Lower lobe of right lung (tissue), 2 donors: ENCODE measurements at places on chromosomes 16 and 17.

DNA sequence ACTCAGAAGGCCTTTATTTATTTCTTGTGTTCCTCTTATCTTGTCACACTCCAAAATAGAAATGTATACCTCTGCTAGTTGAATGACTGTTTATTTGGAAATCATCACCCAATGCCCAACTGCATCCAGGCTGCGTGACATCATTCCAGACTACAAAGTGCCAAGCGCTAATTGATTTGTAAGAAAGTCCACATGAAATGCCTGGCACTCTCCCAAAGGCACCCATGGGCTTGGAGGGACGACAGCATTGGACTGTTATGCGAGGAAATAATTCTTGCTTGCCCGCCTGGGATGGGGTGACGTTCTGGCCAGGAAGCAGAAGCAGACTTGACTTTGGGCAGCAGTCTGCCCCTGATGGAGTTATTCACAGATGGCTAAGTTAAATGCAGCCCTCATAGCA is 165.9 kb downstream of the CDH13 start:
- DNase-seq: no peak

DNA sequence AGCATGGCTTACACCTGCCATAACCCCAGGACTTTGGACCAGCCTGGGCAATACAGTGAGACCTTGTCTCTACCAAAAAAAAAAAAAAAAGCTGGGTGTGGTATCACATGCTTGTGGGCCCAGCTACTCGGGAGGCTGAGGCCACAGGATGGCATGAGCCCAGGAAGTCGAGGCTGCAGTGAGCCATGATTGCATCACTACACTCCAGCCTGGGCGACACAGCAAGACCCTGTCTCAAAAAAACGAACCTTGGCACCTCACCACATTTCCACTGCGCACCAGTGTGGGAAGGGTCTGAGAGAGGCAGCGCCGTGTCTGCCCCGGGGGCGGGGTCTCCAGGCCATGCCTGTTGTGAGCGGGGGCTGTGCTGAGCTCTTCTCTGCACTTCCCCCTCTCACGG is 6.3 kb downstream of the ACSF3 start:
- no peak for DNase-seq

DNA sequence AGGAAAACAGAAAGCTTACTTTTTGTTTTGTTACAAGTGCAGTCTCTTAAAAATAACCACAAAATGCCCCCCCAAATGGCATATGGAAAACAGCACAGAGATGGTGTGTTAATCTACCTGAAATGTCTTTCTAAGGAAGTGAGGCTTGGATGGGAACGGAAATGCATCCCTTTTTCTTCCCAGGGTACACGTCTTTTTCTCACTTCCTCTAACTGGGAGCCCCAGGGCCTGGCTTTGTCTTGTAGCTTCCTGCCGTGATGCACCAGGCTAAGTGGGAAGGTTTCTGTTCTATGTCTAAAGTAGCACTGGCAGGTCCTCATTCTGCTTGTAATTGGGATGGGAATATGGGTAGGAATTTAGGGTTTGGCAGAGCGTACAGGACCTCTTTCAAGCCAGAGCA is 52.5 kb upstream of the CACNG3 start:
- DNase-seq: no peak

- DNase-seq: peak; percentile 95
These were observed 2.7 kb downstream of the CETP start for GRCh38 chr16:56964243-56965148.

DNA sequence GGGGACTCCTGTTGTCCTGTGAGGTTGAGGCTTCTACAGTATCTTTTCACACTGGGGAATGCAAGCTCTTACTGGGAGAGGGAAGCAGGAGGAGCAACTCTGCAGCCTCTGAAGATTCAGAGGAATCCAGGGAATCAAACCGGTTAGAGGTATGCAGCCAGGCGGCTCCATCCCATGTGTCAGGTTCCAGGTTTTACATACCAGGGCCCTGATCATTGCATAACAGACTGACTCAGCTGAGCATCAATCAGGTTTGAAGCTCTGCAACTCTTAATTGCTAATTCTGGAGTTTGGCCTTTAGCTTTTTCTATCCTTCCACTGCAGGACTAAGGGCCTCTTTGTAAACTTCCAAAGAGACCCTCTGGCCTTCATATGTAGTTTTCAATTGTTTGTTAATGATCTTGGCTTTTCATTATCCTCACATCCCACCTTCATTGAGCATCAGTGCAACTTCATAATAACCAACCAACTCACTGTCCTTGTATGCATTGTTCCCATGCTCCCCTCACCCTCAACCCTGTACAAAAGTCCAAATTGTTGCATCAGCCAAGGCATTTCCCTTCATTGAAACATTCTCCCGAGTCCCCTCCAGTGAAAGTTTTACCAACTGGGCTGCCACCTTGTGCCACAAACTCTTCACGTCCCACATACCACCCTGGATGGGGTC is 59.7 kb upstream of the DHX40 start:
- DNase-seq: no peak

DNA sequence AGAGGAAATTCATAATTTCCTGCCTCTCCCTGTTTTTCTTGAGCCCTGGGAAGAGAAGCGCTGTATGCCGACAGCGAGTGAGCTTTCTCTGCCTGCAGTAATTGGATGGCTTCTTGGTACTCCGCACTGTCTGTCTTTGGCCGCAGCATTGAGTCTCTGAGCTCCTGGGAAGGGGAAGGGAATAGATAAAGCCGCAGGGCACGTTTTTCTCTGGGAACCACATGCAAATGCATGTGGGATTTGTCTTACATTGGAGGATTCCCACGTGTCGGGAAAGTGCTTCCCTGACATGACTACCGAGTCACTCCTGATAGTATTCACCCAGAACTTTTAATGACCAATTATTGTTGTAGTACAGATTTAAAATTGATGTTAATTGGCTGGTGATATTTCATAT is 385.9 kb downstream of the CPPED1 start:
- DNase-seq: no peak

- no peak for DNase-seq
These were observed 15.2 kb downstream of the CACNA1G start for GRCh38 chr17:50575581-50576210.

DNA sequence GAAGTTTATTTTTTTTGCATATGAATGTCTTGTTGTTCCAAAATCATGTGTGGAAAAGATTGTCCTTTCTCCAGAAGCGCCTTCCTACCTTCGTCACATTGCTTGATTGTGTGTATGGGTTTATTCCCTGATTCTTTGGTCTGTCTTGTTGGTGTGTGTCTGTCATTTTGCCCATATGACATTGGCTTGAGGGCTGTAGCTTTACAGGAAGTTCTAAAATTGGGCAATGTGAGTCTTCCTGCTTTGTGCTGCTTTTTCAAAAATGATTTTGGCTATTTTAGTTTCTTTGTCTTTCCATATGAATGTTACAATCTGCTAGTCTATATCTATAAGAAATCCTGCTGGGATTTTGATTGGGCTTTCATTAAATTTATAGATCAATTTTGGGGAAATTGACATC is 217.2 kb downstream of the SNX29 start:
- DNase-seq: no peak

DNA sequence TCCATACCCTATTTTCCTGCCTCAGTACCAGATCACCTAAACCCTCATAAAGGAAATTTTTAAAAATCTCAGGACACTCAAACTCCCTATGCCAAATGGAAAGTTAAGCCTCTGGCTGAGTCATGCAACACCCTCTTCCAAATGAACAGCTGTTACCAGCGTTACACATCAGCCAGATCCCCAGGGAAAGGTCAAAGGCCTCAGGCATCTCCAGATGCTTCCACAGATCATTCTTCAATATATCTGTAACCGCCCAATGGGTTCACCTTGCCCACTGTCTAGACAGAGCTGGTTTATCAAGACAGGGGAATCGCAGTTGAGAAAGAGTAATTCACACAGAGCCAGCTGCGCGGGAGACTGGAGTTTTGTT is 29.1 kb upstream of the SHCBP1 start:
- DNase-seq: no peak

GRCh38 chr17:49585422-49586027 is 9.9 kb downstream of the NXPH3 start:
- no peak for DNase-seq

GRCh38 chr17:57461082-57461481 is 204.8 kb downstream of the MSI2 start:
- no peak for DNase-seq

- no peak for DNase-seq
These were observed 189.5 kb downstream of the ABCC12 start for GRCh38 chr16:47966325-47966724.

GRCh38 chr17:5126719-5127488 is 11.1 kb downstream of the USP6 start:
- DNase-seq: peak; percentile 24

DNA sequence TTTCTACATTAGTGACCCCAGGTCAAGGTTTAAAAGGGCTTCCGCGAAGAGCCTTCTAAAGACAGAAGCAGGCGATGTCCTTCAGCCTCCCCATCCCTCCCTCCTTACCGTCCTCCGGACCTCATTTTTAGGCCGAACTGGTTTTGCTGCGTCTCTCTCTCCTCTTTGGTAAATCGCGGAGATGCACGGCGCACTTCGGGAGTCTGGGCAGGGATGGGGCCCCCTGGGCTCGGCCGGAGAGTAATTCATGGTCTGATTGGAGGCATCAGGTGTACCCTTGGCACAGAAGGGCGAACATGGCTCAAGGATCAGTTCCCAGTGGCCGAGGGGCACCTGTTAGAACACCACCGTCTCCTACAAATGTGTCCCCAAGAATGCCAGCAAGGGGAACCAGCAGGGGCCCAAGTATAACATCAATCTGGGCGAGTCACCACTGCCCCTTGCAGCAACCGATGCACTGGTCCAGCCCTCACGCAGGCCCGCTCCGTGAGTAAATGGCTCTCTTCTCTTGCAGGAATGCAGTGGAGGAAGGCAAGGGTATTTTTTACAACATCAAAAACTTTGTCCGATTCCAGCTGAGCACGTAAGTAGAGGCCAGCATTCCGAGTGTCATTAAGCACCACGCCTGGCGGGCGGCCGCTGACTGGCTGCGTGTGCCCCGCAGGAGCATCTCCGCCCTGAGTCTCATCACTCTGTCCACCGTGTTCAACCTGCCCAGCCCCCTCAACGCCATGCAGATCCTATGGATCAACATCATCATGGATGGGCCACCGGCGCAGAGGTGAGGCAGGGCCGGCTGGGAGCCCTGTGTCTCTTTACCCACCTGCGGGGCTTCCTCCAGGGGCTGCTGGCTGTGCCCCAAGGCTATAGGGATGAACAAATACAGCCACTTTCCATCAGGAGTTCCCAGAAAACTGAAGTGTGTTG is 45.6 kb downstream of the MEAK7 start:
- DNase-seq: peak; percentile 25

DNA sequence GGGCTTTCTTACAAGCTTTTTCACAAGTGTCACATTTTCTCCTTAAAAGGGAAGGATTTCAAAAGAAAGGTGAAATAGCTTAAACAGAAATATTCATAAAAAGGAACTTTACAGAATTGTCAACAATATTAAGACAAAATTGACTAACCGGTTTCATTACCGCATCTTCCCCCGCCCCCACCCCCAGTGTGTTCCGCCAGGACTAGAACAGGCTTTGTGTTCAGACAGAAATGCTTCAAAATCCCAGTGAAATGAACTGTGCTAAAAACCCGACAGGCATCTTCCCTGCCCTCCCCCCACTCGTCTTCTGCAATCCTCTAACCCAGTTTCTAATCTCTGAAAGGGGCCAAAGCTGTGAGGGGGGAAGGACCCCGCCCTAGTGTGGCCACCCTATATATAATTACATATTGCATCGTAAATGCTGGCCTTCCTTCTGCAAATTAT is 990 bp upstream of the ROGDI start:
- no peak for DNase-seq

- no peak for DNase-seq
These were observed 23.1 kb downstream of the CREBBP start for GRCh38 chr16:3857189-3858043.

GRCh38 chr16:86906623-86907022 is 328.3 kb downstream of the FOXL1 start:
- no peak for DNase-seq

GRCh38 chr17:18917506-18918032 is 34.4 kb upstream of the SLC5A10 start:
- DNase-seq: no peak

DNA sequence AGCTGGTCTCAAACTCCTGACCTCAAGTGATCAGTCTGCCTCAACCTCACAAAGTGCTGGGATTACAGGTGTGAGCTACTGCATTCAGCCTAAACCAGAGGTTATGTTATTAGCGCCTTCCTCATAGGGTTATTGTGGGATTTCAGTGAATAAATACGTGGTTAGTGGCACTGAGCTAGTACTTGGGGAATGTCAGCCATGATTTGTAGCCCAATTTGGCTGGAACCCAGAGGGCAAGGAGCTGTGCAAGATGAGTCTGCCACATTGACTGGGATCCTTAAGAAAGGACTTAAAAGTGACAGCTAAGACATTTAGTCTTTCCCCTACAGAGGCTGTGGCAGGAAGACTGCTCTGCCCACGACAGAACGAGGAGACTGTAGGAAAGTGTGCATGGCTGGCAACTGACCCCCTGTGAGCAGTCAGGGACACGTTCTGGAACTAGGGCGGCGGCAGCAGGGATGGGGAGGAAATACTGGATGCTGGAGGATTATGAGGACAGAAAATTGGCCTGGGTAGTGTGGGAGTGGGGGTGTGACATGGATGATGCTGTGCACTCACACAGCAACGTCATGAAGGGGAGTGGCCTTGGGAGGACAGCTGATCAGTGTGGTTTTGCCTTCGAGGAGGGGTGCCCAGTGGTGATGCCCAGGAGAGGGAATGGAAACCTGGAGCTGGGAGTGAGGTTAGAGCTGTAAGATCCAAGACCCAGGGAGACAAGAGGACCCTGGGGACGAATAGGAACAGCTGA is 14.6 kb downstream of the ATP5PD start:
- DNase-seq: peak; percentile 68

DNA sequence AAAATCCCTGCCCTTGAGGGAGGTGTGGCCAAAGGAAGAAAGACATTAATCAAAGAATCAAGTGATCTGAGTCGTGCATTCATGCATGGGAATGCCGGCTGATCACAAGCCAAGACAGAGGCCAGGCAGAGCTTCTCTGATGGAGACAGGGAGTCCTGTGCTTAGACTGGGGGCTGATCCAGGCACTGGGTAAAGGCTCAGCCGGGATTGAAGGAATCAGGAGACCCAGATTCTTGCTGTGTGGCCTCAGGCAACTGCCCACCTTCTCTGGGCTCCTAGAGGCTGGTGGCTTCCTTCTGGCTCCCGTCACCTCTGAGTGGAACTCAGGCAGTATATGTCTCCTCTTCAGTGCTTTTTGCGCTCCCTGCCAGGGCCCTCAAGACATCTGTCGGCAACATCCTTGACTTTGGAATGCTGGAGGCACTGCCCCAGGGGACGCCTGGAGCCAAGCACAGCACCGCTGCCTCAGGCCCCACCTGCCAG is 17.7 kb downstream of the RAI1 start:
- no peak for DNase-seq

DNA sequence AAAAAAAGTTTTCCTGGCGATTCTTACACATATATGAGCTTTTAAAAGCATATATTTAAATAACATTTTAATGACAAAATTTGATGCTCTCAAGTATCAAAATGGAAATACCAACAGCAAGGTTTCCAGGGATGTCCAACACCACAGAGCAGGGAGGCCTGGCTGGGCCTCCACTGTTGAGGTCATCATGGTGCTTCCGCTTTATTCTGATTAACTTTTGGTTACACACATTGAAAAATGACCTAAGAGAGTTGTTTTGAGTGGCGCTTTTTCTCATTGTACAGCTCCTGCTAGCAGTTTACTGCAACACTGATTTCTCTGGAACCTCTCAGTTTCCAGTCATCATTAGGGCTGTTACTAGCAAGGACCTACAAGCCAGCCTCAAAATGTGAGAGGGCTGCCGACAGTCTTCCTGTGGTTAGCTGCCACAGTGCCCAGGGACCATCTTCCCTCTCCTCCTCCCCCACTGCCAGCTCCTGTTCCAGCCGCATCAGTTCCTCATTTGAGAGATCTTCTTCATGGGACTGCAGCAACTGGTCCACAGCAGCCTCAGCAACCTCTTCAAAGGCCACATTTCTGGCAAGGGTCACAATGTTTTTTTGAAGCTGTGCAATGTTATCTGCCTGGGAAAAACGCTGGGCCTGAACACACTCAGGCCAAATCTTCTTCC is 21.3 kb downstream of the DEF8 start:
- DNase-seq: no peak
